Neuronal stem cell (in vitro differentiated cells): ENCODE measurements at places on chromosomes 11 and 22.

- no peak for DNase-seq
Measured at GRCh38 chr22:49900441-49901230, 17.6 kb downstream of the ALG12 start.

DNA sequence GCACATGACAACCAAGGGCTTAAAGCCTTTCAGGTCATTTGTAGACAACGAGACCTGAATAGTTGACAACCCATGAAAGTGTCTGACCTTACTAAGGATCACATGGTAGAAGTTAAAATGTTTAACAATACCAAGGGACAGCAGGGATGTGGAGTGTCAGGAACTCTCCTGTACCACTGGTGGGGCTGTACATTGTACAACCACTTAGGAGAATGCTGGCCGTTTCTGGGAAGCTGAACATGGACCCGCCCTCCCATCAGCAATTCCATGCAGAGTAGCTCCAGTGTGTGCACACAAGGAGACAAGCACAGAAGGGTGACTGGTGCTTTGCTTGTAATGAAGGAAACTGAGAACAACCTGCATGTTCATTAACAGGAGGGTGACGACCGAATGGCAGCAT, 162.9 kb downstream of the MPPED1 start:
- no peak for DNase-seq

- no peak for DNase-seq
Measured at GRCh38 chr22:23264610-23265367, 84.5 kb downstream of the BCR start.

- no peak for DNase-seq
Measured at GRCh38 chr11:8719211-8719649, 36.6 kb downstream of the RPL27A start.

DNA sequence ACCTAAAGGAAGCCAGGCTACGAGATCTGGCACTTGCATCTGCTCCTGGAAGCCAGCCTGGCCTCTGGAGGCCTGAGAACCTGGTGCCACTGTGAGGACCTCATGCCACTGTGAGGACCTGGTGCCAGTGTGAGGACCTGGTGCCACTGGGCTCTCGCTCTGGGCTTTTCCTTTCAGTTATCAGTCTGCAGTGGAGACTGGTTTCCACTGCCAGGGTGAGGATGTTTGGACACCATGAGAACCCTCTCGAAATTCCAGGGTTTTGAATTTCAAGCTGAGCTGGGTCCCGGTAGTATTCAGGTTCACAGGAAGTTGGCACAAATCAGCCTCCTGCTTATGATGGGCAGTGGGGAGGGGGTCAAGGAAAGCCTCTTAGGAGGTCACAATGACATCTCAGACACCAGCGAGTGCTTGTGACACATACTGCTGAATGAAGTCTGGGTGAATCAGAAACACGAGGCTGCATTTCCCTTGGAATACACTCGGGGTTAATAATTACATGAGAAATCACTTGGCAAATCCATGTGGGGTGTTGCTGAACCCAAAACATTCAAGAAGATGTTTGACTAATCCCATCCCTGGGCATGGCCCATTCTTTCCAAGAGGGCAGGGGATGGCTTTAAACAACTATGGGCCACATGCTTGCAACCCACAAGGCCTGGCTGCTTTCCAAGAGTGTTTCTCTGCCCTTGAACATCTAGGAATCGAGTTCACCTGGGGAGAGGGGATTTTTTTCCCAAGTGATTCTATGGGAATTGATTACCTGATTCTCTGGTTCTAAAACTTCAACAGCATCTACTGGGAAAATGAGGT, 60.2 kb downstream of the LINC01488 start:
- no peak for DNase-seq

GRCh38 chr11:122724520-122724919, 69.0 kb downstream of the UBASH3B start:
- DNase-seq, result no peak
